ENCODE measurements at places on chromosomes 7 and 10. TPM values are rescaled to one million over a fixed set of nuclear protein-coding genes. Genes with fewer than 3 reads are reported as not detected.

DDX21 gene
- total RNA-seq: 42.9 TPM

PPA1 gene
- total RNA-seq: 74.8 TPM

ANKRD2 gene
- 0.44 TPM for total RNA-seq

DYNC1I1 gene
- 3.9 TPM for total RNA-seq

AZGP1 gene
- not detected for total RNA-seq

SPDYE5 gene
- not detected for total RNA-seq

CHAT gene
- not detected for total RNA-seq

PURB gene
- 14.7 TPM for total RNA-seq

LIMK1 gene
- total RNA-seq: 13.7 TPM

SFMBT2 gene
- 0.65 TPM for total RNA-seq

HTR5A gene
- total RNA-seq: not detected
